ENCODE measurements at places on chromosomes 12 and 14.

GRCh38 chr12:53967421-53967925, 5.5 kb upstream of the HOXC11 start:
- DNase-seq, result no peak

GRCh38 chr14:73745571-73746519, 31.7 kb upstream of the PNMA1 start:
- DNase-seq, result no peak

GRCh38 chr12:49059299-49060171, 1.1 kb downstream of the KMT2D start:
- no peak for DNase-seq

- DNase-seq, result no peak
These were observed 1.9 kb upstream of the ARL6IP4 start for GRCh38 chr12:122978507-122978955.

GRCh38 chr14:23009939-23010726, at the start of gene C14orf93:
Gene C14orf93 (minus strand): TSS chr14:23010143. CDS start chr14:22999023, 11,120 bp downstream.
- DNase-seq, result no peak

DNA sequence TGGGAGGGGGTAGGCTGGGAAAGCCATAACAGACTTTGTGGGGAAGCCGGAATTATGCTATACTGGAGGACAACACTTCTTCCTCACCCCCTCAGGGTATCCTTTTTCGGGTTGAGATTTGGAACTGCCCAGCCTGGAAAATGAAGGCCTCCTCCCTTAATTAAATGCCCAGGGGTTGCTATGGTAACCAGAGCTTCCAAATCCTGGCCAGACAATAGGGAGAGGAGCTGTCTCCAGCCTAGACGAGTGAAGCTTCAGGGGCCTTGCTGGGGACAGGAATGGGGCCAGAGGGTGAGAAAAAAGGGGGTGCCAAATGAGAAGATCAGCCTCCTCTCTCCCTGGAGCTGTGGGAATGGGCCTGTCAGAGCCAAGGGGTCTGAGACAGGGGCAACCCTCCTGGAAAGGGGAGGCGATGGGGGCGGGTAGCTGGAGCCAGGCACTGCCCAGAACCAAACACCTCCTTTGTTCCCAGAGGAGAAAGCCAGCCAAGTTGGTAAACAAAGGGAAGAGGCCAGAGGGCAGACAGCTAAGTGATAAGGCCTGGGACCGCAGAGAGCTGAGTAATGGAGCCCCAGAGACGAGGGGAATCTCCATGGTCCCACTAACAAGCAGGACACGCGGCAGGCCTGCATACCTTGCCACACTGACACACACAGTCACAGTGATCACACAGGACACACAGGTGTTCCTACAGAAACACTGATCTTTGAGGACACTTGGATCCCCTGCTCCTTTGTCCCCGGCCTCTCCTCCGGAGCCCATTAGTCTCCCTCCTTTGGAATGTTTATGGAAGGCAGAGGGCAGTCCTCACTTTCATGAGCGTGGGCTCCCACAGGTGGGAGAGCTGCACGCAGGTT, 17.9 kb upstream of the RND1 start:
- no peak for DNase-seq
